RWPE1 (cell line): ENCODE measurements at places on chromosomes 4 and X.

DNA sequence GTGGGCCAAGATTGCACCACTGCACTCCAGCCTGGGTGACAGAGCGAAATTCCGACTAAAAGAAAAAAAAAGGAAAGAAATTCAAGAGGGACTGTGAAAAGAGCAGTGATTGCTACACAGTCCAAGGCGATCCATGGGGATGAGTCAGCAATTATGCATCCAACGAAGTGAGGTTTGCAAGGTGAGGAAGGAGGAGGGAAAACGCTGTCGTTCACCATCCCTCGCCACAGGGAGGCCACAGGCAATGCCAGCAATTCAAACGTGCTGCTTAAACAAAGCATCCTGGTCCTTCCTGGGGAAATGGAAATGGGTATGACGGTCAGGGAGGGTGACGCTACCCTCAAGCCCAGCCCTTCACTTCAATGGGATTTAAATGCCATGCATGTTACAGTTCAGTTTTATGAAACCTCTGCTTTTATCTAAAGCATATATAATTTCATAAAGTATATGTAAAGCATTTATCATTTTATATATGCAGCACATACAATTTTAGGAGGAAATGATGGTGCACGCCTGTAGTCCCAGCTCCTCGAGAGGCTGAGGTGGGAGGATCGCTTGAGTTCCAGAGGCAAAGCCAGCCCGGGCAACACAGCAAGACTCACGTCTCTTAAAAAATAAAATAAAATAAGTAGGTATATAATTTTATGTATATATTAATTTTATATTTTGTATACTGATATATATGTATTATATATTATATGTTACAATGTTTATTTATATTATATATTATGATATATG, 108.7 kb downstream of the DHRSX start:
- DNase-seq: peak; percentile 88

GRCh38 chr4:38625508-38625907, 38.5 kb upstream of the KLF3 start:
- DNase-seq: no peak

- DNase-seq: no peak
Observed at GRCh38 chr4:1927675-1928074, 56.5 kb downstream of the NSD2 start.

GRCh38 chrX:105552395-105552794, 269.9 kb upstream of the NRK start:
- DNase-seq: peak; percentile 52

DNA sequence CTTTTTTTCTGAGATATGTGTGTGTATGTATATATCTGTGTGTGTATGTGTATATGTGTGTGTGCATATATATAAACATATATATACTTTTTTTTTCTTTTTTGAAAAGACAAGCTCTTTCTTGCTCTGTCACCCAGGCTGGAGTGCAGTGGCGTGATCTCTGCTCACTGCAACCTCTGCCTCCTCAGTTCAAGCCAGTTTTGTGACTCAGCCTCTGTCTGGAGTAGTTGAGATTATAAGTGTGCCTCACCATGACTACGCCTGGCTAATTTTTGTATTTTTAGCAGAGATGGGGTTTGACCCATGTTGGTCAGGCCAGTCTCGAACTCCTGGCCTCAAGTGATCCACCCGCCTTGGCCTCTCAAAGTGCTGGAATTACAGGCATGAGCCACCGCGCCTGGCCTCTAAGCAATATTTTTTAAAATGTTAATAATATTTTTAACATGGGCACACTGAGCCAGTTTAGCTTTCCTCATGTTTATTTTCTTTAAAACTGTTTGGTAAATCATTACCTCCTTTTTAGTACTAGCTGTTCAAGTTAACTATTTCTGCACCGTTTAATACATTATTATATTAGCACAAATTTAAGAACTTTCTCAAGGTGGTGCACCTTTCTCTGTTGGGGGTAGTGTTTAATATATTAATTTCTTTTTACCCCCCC, 33.3 kb downstream of the BBS12 start:
- DNase-seq: no peak

DNA sequence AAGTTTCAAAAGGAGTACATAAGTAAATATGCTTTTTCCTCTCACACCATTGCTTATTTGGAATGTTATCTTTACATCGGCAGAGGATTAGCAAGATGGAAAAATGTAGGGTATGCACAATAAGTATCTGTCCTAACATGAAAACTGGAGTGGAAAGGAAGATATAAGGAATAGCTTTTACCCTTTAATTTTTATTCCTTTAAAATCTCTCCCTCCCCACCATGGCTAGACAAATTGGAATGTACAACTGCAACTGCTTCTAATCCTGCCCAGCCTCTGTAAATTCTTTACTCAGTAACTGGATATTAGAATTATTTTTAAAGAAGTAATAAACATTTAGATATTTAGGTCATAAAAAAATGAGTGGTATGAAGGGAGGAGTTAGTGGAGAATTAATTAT, 171.5 kb downstream of the PCDH18 start:
- no peak for DNase-seq

- no peak for DNase-seq
Observed at GRCh38 chr4:164977243-164978164, at the start of gene TRIM61. TRIM61 (minus strand) TSS chr4:164977657; CDS start chr4:164970002, 7,655 bp downstream.

DNA sequence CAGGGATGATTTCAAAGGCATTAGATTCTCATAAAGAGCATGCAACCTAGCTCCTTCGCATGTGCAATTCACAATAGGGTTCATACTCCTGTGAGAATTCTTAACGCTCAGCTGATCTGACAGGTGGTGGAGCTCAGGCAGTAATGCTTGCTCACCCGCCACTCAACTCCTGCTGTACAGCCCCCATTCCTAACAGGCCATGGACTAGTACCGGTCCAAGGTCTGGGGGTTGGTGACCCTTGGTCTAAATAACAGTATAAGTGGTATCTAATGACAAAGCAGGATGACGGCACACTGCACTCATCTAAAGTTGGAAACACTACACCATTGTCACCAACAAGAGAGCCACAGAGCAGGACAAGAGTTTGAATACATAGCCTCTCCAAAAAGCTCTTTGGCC, 28.5 kb downstream of the ADGRA3 start:
- DNase-seq: no peak

- no peak for DNase-seq
Observed at GRCh38 chr4:80094191-80094590, 21.2 kb upstream of the ANTXR2 start.

GRCh38 chr4:88742561-88742960, 44.9 kb upstream of the NAP1L5 start:
- no peak for DNase-seq

DNA sequence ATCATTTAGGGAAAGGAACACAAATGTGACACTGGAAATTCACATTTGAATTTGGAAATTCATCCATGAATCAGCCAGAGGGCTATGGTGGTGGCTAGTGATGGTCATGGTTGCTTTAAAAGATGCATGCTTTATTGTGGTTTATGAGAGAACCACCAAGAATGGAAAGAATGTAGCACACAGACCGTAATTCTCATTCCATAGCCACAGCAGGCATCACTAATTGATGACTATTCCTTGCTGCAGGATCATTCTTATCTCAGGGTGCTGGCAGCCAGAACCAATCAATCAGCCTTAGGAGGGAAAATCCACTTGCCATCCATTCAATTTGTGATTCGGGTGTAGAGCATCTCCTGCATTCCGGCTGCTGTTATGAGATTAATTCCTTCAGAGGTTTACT, 115.6 kb downstream of the DHRSX start:
- DNase-seq: peak; percentile 1

GRCh38 chr4:185654311-185654710, 119.0 kb upstream of the PDLIM3 start:
- no peak for DNase-seq

DNA sequence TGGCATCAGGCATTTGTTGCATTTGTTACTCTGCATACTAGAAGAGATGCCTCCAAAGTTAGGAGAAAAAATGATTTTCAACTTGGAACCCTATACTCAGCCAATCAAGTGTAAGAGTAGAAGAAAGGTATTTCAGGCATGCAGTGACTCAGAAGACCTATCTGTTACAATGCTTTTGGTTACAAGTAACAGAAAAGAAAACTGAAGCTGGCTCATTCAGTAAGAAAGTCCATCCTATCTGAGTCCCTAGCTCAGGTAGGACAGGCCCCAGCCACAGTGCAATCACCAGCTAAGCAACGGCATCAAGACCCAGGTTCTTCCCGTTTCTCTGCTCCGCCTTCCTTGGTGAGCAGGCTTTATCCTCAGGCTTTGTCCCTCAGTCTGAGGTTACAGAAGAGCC, 23.3 kb downstream of the MECP2 start:
- peak; percentile 55 for DNase-seq

- DNase-seq: no peak
Observed at GRCh38 chr4:42543762-42544161, 113.1 kb downstream of the ATP8A1 start.

GRCh38 chr4:57148177-57148576, 38.0 kb upstream of the IGFBP7 start:
- DNase-seq: no peak

DNA sequence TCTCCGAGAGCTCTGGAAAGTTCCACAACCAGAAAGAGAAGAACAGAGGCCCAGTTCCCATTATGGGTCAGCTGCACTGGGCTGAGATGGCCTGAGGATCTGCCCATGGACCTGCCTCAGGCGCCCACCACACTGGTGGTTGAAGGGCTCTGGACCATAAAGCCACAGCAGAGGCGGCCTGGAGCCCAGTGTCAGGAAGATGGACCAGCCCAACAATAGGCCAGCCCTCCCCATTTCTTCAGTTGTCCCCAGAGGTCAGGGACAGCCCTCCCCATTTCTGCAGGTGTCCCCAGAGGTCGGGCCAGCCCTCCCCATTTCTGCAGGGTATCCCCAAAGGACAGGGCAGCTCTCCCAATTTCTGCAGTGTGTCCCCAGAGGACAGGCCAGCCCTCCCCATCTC, 37.2 kb upstream of the C4orf50 start:
- no peak for DNase-seq

DNA sequence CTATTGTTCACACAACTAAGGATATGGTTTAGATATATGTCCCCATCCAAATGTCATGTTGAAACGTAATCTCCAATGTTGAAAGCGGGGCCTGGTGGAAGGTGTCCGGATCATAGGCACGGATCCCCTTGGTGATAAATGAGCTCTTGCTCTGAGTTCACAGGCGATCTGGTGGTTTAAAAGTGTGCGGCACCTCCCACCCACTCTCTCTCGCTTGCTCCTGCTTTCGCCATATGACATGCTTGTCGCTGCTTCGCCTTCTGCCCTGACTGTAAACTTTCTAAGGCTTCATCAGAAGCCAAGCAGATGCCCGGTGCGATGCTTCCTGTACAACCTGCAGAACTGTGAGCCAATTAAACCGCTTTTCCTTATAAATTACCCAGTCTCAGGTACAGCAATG, 128.5 kb downstream of the NFKB1 start:
- no peak for DNase-seq

DNA sequence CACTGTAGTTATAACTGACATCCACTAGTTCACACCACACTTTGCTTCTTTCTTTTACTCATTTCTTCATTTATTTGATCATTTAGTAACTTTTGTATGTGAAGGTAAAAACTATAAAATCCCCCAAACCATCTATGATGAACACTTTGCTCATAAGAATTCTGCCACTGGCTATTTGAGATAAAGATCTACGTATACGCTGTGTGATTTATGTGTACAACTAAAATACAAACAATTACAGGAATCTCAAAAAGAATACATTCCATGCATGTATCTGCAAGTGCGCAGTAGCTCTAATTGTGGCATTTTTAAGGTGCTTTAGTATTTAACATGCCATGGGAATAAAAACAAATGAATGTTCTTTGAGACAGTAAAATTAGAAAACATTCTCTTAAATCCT, 156.9 kb upstream of the NAP1L5 start:
- no peak for DNase-seq

DNA sequence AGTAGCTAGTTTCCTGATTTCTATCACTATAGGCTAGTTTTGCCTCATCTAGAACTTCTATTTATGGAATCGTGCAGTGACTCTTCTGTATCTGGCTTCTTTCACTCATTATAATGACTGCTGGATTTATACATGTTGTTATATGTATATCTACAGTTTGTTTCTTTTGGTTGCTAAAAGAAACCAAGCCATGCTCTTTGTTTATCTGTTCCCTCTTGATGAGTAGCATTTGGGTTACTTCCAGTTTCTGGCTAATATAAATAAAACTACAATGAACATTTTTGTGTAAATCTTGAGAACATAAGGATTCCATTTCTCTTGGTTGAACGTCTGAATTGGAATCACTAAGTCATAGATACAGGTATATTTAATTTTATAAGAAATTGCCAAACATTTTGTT, 73.9 kb downstream of the ARHGAP24 start:
- no peak for DNase-seq

- no peak for DNase-seq
Observed at GRCh38 chr4:156615066-156615531, 356.5 kb downstream of the PDGFC start.

- DNase-seq: peak; percentile 30
Observed at GRCh38 chrX:150731795-150732194, 38.6 kb downstream of the MTMR1 start.

GRCh38 chrX:29648161-29648560, 567.2 kb upstream of the MAGEB2 start:
- no peak for DNase-seq

- DNase-seq: peak; percentile 91
Observed at GRCh38 chrX:103686199-103687072, at the start of gene MORF4L2. MORF4L2 (minus strand) TSS chrX:103686699; CDS start chrX:103677027, 9,672 bp downstream.

DNA sequence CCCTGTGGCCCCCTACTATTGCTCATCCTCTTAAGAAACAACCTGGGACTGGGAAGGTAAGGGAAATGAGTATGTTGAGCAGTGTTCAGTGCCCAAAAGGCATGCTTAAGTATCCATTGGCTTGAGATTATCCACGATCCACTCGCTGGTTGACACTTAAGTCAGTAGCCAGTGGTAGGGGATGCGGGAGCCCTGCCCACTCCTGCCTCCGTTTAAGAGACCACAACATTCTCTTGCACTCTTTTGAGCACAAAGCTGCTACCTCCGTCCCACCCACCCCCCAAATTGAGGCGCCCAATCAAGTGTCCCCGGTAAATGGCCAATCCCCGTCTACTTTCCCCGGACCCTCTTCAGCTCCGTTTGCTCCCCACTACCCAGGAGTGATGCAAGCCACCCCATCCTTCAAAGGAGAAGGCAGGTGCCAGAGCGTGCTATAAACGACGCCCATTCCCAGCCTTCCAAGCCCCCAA, 25.0 kb downstream of the UTP14A start:
- DNase-seq: no peak

DNA sequence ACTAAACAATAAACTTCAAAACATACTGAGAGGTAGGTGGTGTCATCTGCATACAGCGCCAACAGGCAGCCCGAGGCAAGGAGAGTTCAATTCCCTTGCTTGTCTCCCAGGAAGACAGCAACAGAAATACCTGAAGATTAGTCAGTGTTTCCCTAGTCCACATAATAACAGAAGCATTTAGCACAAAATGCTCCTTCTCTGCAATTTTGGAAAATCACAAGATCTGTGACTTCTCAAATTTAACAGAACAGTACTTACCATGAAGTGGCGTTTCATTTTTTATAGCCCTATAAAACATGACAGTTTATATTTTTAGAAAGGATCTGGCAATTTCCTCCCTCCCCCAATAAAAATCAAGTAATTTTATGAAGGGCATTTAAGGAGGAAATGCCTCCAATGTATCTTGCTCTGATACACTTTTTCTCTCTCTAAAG, 67.1 kb upstream of the MYOZ2 start:
- peak; percentile 63 for DNase-seq
